ENCODE measurements at places on chromosomes 7 and 10.

- DNase-seq = no peak
Observed at GRCh38 chr10:59682986-59683937, 26.4 kb downstream of the SLC16A9 start.

GRCh38 chr10:111015181-111015580, 61.6 kb upstream of the ADRA2A start:
- no peak for DNase-seq

DNA sequence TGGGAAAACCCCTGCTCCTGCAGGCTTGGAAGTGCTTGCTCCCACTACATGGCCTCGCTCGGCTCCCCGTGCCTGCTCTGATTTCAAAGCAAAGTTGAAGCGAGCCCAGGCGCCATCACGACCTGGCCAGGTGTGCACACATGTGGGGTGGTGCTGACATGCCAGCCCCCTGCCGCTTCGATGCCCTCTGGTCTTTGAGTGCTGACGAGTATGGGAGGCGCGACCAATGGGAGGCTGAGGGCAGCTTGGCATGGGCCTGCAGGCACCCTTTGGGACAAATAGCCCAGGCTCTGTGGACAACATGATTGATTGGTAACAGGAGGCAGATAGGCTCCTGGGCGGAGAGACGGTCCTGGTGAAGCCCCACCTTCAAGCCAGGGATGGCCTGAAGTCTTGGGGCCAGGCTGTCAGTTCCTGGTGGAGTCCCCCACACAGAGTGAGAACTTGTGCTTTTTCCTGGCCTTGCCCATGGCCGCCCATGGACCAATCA, 252.4 kb upstream of the SEMA3A start:
- no peak for DNase-seq

- DNase-seq = no peak
Observed at GRCh38 chr7:40726559-40726958, 591.8 kb downstream of the SUGCT start.

DNA sequence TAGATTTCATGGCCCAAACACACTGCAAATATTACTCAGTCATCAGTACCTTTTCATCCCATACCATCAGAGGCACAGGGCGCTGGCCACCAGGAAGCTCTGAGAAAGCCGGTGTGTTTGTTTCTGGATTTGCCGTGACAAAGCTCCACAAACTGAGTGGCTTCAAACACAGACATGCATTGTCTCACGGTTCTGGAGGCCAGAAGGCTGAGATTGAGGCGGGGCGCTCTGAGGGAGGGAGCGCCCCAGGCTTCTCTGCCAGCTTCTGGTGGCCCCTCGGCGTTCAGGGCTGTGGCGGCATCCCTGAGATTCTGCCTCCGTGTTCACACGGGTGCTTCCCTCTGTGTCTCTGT, 3.7 kb upstream of the TTYH3 start:
- no peak for DNase-seq
